Mesothelial cell of epicardium (in vitro differentiated cells): ENCODE measurements at places on chromosomes 1 and 21.
A peak's percentile ranks its signal among the peaks of the same experiment; 100 is the strongest.

DNA sequence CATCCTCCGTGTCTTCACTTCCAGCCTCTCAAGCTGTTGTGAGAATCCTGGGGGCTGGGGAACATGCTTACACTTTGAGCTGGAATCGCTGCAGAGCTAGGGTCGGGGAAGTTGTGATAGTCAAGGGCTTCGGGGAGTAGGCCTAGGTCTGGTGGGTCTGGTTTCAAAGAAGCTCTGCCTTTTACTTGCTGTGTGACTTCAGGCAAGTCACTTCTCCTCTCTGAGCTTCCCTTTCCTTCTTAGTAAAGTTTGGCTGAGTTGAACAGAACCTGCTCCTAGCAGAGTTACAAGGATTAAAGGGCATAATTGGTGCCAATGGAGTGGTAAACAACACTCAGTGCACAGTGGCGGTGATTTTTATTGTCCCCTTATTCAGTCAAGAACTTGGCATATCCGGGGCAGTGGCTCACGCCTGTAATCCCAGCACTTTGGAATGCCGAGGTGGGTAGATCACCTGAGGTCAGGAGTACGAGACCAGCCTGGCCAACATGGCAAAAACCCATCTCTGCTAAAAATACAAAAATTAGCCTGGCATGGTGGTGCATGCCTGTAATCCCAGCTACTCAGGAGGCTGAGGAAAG lies 25.7 kb downstream of the ARHGEF19 start:
- no peak for DNase-seq
- H3K36me3 ChIP-seq = no peaks in the 10 kb centered on the region
- no peak overlapping the region for H3K27ac ChIP-seq

DNA sequence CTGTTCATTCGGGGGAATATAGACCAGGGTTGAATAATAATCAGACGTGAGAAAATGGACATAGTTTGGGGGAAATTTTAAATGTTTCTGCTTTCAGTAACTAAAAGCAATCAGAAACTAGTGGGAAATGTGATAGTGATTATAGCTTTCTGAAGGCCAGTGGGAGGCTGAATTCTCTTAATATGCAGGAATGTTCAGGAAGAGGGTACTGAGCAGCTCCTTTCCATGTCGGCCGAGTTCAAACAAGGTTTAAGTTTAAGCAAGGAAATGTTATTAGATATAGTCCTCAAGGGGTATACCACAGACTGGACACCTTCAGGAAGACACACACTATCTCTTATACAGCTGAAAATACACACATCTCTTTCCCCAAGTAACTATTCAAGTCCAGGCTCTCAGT lies 105.5 kb downstream of the HHAT start:
- peaks cover 5% of the 10 kb centered on the region for H3K4me1 ChIP-seq
- no peaks in the 10 kb centered on the region for H3K27me3 ChIP-seq
- H3K4me3 ChIP-seq = no peak overlapping the region
- DNase-seq = no peak
- H3K27ac ChIP-seq = no peak overlapping the region
- H3K36me3 ChIP-seq = no peaks in the 10 kb centered on the region

- H3K4me1 ChIP-seq = peaks cover 18% of the 10 kb centered on the region
- no peak overlapping the region for H3K27ac ChIP-seq
- peaks cover 10% of the 10 kb centered on the region for H3K36me3 ChIP-seq
Measured at GRCh38 chr1:165855010-165855838, 27.8 kb downstream of the UCK2 start.

- no peak overlapping the region for H3K4me3 ChIP-seq
- DNase-seq = no peak
- H3K36me3 ChIP-seq = no peaks in the 10 kb centered on the region
- peaks cover 43% of the 10 kb centered on the region for H3K4me1 ChIP-seq
- no peak overlapping the region for H3K27ac ChIP-seq
Measured at GRCh38 chr21:45551316-45551715, 9.1 kb upstream of the SLC19A1 start.

- peaks cover 7% of the 10 kb centered on the region for H3K36me3 ChIP-seq
- H3K4me1 ChIP-seq = peaks cover 25% of the 10 kb centered on the region
Measured at GRCh38 chr1:187157552-187157951, 328.8 kb downstream of the PLA2G4A start.

GRCh38 chr1:182662956-182663355 lies 21.4 kb downstream of the RGS8 start:
- H3K27ac ChIP-seq = no peak overlapping the region
- H3K4me3 ChIP-seq = no peak overlapping the region
- no peak for DNase-seq
- no peaks in the 10 kb centered on the region for H3K36me3 ChIP-seq

GRCh38 chr1:110857964-110858948 lies 14.7 kb upstream of the CD53 start:
- no peaks in the 10 kb centered on the region for H3K4me1 ChIP-seq
- no peaks in the 10 kb centered on the region for H3K36me3 ChIP-seq
- no peak for DNase-seq
- H3K27ac ChIP-seq = no peak overlapping the region
- no peak overlapping the region for H3K4me3 ChIP-seq
- peaks cover 6% of the 10 kb centered on the region for H3K27me3 ChIP-seq

DNA sequence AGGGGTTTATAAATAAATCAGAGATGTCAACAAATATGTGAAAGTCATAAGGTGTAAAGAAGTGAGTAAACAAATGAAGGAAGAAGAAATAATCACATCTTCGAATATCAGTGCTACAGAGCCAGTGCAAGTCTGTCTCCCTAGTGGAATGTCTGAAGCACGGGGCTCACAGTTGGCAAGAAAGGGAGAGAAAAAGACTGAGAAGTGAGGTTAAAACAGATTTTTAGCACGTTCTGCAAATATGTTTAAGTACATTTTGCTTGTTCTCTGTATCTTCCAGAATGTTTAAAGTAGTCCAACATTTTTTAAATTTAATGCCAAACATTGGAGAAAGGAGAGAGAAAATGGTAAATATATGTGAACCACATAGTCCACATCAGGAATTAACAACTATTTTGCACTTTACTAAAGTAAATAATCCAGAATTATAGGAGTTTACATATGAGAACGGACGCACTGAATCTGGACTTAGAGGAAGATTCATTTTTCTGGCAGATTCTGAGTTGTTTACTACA lies 682.4 kb downstream of the LTN1 start:
- H3K4me1 ChIP-seq = peaks cover 21% of the 10 kb centered on the region
- no peak overlapping the region for H3K4me3 ChIP-seq
- H3K27ac ChIP-seq = peak overlapping the region; percentile 58
- DNase-seq = no peak
- peaks cover 15% of the 10 kb centered on the region for H3K36me3 ChIP-seq
- H3K27me3 ChIP-seq = no peaks in the 10 kb centered on the region

- no peaks in the 10 kb centered on the region for H3K36me3 ChIP-seq
- H3K27ac ChIP-seq = no peak overlapping the region
- DNase-seq = no peak
- H3K4me1 ChIP-seq = no peaks in the 10 kb centered on the region
- H3K4me3 ChIP-seq = no peak overlapping the region
- H3K27me3 ChIP-seq = peaks cover 40% of the 10 kb centered on the region
Measured at GRCh38 chr1:37148663-37149062, 114.3 kb upstream of the GRIK3 start.

GRCh38 chr1:68142461-68142860 lies 89.9 kb downstream of the WLS start:
- H3K4me3 ChIP-seq = no peak overlapping the region
- peaks cover 38% of the 10 kb centered on the region for H3K4me1 ChIP-seq
- peak overlapping the region; percentile 97 for H3K27ac ChIP-seq

- no peak for DNase-seq
- peaks cover 3% of the 10 kb centered on the region for H3K27me3 ChIP-seq
- peak overlapping the region; percentile 77 for H3K4me3 ChIP-seq
Measured at GRCh38 chr1:43271186-43272118, 1.7 kb downstream of the TMEM125 start.

DNA sequence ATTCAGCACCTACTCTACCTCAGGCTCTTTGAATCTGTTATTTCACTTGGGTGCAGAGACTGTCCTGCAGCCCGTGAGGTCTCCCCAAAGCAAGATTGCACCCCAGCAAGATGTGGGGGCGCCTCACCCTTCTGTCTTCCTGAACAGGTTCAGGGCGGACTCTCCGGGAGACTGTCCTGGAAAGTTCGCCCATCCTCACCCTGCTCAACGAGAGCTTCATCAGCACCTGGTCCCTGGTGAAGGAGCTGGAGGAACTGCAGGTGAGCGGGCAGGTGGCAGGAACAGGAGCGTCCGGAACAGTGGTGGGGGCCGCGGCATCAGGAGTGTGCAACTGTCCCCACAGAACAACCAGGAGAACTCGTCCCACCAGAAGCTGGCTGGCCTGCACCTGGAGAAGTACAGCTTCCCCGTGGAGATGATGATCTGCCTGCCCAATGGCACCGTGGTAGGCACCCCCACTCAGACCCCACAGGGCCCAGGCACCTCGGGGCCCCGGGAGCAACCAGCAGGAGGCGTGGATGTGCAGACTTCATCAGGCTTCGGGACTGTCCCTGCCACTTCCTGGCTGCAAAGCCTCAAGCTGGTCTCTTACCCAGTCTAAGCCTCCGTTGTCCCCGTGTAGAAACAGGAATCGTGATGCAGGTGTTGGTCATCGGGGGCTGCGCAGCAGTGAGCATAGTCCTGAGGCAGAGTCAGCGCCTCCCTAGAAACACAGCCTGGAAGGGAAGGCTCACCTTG lies 5.9 kb upstream of the MTFR1L start:
- H3K4me3 ChIP-seq = no peak overlapping the region
- H3K4me1 ChIP-seq = peaks cover 12% of the 10 kb centered on the region
- no peak for DNase-seq
- H3K27ac ChIP-seq = no peak overlapping the region
- H3K36me3 ChIP-seq = peaks cover 9% of the 10 kb centered on the region
- H3K27me3 ChIP-seq = no peaks in the 10 kb centered on the region

DNA sequence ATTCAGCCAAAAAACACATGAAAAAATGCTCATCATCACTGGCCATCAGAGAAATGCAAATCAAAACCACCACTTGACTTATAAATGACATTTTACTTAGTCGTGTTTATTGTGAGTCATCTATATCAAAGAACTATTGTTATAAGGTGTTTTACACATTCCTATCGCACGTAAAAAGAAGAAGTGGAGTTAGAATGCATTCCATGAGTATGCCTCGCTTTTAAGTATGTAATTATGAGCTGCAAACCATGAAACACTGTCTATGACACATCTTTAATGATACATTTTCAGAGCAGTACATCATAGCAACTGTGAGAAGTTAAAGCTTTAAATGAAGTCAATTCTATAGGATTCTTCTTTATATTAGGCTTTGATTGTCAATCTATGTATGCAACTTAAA lies 614.3 kb upstream of the ADAMTS5 start:
- no peak for DNase-seq
- no peak overlapping the region for H3K4me3 ChIP-seq

DNA sequence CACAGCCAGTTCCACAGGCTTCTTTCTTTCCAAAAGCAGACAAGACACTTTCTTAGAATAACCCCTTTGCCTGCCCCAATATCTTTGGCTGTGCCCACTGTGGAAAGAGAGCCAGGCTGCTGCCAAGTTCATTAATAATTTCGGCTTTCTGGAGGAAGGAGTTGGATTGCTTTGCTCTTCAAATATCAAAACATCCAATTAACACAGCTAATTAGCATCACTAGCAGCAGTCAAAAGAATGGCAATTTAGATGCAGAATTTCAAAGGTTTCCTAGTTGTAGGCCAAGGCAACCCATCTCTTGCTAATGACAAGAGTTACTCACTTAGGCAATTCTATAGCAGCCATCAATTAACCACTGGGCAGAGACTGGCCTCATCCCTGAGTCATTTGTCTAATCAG lies 91.0 kb upstream of the SPATA6 start:
- H3K27me3 ChIP-seq = peaks cover 50% of the 10 kb centered on the region
- no peak for DNase-seq
- no peaks in the 10 kb centered on the region for H3K36me3 ChIP-seq

- peaks cover 38% of the 10 kb centered on the region for H3K27me3 ChIP-seq
- H3K4me1 ChIP-seq = no peaks in the 10 kb centered on the region
- H3K4me3 ChIP-seq = no peak overlapping the region
- no peak overlapping the region for H3K27ac ChIP-seq
- no peak for DNase-seq
Measured at GRCh38 chr1:37174876-37175275, 140.6 kb upstream of the GRIK3 start.

GRCh38 chr21:43909741-43910400 lies 44.8 kb downstream of the AGPAT3 start:
- H3K4me3 ChIP-seq = no peak overlapping the region
- H3K27me3 ChIP-seq = no peaks in the 10 kb centered on the region
- DNase-seq = no peak
- H3K4me1 ChIP-seq = peaks cover 22% of the 10 kb centered on the region

DNA sequence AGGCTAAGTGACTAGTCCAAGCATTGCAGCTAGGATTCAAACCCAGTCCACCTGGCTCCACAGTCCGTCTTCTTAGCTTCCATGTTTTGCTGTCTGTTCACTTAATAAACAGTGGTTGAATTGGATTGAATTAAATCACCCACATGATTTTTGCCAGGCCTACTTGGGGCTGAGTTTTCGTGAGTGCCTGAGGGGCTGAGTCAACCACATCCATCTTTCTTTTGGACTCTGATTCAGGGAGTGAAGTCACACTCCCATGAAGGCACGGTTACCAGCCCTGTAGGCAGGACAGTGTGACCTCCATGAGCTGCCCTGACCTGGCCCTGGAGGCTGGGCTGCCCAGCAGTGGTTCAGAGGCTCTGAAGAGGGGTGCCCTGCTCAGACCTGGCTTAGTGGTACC lies 123.7 kb downstream of the ACTL8 start:
- H3K4me1 ChIP-seq = peaks cover 13% of the 10 kb centered on the region
- H3K27ac ChIP-seq = no peak overlapping the region
- peaks cover 24% of the 10 kb centered on the region for H3K27me3 ChIP-seq
- no peak overlapping the region for H3K4me3 ChIP-seq

GRCh38 chr1:27139980-27140379 lies 14.9 kb downstream of the SLC9A1 start:
- peaks cover 67% of the 10 kb centered on the region for H3K4me1 ChIP-seq
- no peak overlapping the region for H3K27ac ChIP-seq
- no peak for DNase-seq
- no peaks in the 10 kb centered on the region for H3K27me3 ChIP-seq
- no peaks in the 10 kb centered on the region for H3K36me3 ChIP-seq

DNA sequence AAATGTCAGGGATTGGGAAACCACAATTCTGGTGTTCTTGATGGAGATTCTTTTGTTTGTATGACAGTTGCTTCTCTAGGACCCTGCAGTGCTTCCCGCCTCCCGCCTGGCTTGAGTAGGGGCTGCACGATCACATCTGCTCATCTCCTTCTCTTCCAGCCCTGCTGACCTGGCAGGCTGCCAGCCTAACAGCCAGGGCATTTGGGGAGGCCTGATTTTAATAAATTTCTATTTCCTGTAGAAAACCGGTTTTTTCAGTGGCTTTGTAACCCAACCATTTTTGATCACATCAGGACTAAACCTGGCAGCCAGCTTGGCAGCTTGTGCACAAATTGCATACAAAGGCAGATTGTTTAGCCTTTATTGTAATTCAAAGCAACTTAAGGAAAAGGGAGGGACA lies 78.9 kb downstream of the UBE2U start:
- H3K27me3 ChIP-seq = no peaks in the 10 kb centered on the region
- DNase-seq = peak; percentile 68
- no peak overlapping the region for H3K4me3 ChIP-seq
- peak overlapping the region; percentile 80 for H3K27ac ChIP-seq
- H3K36me3 ChIP-seq = no peaks in the 10 kb centered on the region

GRCh38 chr21:44517175-44517899 lies 22.7 kb downstream of the KRTAP10-1 start:
- no peak overlapping the region for H3K27ac ChIP-seq
- no peaks in the 10 kb centered on the region for H3K27me3 ChIP-seq
- H3K4me3 ChIP-seq = no peak overlapping the region
- peaks cover 2% of the 10 kb centered on the region for H3K4me1 ChIP-seq
- DNase-seq = no peak
